ENCODE measurements at places on chromosomes 11 and 22.

- no peak for DNase-seq
Measured at GRCh38 chr11:92929653-92930052, 39.8 kb upstream of the MTNR1B start.

- no peak for DNase-seq
Measured at GRCh38 chr11:83542861-83543260, 256.7 kb upstream of the CCDC90B start.

DNA sequence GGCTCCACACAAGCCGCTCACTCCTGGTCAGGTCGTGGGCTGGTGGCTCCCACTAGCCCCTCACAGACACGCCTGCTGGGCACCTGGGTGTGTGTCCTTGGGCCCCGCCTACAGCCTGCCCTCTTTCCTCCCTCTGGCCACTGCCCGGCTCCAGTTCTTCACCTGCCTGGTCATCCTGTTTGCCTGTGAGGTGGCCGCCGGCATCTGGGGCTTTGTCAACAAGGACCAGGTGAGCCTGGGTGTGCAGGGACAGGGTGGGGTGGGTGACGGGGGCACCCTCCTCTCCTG lies 5.8 kb upstream of the TSSC4 start:
- no peak for DNase-seq

DNA sequence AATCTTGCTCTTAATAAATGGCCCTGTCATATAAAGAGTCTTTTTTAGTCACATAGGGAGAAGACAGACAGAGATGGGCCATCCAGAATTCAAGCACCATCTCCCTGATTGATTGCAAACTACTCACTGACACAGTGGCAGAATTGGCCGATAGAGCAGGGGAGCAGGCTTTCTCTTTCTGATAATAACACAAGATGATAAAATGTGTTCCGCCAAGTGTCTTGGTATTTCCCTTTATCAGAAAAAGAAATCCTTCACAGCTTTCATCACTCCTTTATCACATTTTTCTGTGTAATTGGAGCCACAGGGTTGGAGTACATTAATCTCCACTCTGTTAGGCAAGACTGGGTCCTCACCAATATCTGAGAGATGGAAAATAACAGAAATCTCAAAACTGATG lies 406.0 kb downstream of the TMEM135 start:
- no peak for DNase-seq

DNA sequence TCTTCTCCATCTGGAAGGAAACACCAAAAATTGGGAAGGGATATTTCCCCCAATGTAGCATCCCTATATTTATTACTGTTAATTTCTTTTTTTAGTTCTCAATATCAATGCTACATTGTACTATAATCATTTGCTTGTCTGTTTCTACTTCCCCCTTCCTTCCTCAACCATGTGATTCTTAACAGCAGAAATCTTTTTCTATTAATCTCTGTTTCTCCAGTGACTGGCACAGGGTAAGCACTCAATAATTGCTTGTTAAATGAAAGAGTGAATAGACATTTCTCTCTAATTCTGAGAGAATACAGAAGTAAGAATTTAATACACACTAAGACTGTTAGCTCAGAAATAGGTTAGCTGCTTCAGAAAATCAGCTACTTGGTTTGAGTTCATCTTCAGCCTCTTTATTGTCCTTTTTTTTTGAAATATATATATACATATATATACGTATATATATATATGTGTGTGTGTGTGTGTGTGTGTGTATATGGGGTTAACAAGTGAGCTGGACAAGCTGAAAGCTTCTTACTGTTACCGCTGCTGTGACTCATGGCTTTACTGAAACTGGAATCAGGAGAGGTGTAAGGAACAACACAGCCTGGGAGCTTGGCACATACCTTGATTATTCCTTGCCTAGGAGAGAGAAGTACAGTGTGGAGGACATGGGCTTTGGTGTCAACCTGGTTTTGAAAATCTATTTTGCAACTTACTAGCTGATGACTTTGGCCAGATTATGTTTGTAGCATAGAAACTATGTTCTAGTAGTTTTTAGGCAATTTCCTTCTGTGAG lies 26.2 kb upstream of the PDE3B start:
- no peak for DNase-seq

DNA sequence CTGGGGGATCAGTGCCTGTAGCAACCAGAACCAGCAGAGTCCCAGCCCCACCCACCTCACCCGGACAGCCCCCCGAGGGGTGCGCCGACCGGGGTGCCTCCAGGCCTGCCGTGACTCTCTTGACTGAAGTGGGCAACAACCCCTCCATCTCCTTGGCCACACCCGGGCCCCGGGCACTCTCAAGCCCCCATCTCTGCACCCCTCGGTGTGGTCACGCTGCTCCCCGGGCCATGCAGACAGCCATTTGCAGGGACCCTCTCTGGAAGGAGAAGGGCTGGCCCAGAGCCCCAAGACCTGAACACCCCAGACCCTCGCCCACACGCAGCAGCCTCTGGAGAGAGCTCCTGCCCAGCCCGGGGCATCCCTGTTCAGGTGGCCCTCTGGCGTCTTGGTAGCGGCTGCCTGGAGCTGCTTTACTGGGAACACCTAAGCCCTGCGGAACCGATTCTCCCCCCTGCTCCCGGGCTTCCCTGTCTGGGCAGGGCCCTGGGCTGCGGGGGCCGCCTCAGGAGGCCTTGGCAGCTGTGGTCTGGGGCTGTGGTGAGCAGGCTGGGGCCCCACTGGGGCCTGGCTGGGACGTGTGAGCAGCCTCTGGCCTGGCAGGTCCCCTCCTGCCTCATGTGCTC lies 84.9 kb downstream of the WNT7B start:
- no peak for DNase-seq
